ENCODE measurements at places on chromosomes 6 and 20.

- DNase-seq, result no peak
Observed at GRCh38 chr6:15941168-15941567, 187.7 kb upstream of the MYLIP start.

- no peak for DNase-seq
Observed at GRCh38 chr20:49685161-49685601, 28.5 kb downstream of the B4GALT5 start.

- DNase-seq, result no peak
Observed at GRCh38 chr6:68880050-68880813, 245.2 kb downstream of the ADGRB3 start.

GRCh38 chr6:134870677-134871498, 79.0 kb downstream of the ALDH8A1 start:
- no peak for DNase-seq

GRCh38 chr6:8278562-8278961, 156.8 kb downstream of the SLC35B3 start:
- DNase-seq, result no peak

DNA sequence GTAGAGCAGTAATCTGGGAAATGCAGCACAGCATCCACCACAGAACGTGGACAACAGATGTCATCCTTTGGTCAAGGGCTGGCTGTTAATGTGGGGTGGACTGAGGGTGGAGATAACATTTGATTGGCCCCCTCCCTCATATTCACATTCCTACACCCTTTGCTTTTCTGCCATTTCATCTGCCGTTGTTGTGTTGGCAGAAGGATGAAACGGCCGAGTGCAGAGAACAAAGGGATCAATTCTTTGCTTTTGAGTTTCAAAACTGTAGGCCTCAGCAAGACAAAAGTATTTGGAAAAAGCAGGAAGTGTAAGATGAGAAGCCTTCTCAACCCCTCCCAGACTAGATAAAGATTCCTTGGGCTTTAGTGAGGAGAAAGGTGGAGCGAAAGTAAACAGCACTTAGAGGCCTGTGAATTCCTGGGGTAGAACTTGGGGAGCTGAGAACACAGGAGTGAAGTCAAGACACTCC, 74.2 kb upstream of the PHIP start:
- DNase-seq, result no peak

- DNase-seq, result no peak
Observed at GRCh38 chr6:165664559-165665383, 1.7 kb upstream of the PDE10A start.

DNA sequence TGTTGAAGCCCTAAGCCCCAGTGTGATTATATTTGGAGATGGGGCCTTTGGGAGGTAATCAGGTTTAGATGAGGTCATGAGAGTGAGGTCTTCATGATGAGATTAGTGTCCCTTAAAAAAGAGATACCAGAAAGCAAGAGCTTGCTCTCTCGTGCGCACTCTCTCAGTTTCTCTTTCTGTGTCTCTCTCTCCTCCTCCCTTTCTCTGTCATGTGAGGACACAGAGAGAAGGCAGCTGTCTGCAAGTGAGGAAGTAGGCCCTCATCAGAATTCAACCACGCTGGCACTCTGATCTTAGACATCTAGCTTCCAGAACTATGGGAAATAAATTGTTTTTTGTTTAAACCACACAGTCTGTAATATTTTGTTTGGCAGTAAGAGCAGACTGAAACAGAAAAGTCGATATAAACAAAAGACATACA, 180.5 kb downstream of the IBTK start:
- DNase-seq, result no peak

GRCh38 chr6:43883847-43884651, 114.0 kb downstream of the VEGFA start:
- no peak for DNase-seq

GRCh38 chr20:44686934-44687333, 28.2 kb upstream of the CCN5 start:
- no peak for DNase-seq

GRCh38 chr20:51641866-51642265, 99.3 kb upstream of the NFATC2 start:
- DNase-seq, result no peak
